ENCODE measurements at places on chromosomes 7 and 10. TPM values are rescaled to one million over a fixed set of nuclear protein-coding genes. Genes with fewer than 3 reads are reported as not detected.

The SORBS1 gene
- 23.2 TPM for total RNA-seq

The ANKRD2 gene
- 0.56 TPM for total RNA-seq

The TMEM178B gene
- total RNA-seq = 4.0 TPM

The CHAT gene
- not detected for total RNA-seq

The CALHM1 gene
- 0.04 TPM for total RNA-seq

- no peak for ATAC-seq
Measured at GRCh38 chr10:114402871-114403540, 1.3 kb downstream of the AFAP1L2 start.

DNA sequence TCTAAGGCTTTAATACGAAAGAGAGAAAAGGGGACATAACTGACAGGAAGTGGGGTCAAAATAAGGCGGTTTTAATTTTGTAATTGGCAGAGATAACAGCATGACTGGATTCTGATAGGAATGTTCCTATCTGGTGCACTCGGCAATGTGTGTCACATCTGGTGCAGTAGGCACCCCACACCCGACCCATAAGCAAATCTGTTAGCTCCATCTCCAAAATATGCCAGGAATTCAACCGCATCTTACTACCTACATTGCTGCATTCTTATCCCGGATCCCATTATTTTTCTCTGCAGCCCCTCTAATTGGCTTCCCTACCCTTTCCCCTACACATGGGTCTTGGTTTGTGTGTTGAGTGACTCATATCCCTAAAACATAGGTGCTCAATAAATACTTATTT is 19.1 kb upstream of the GALNT11 start:
- no peak for ATAC-seq

DNA sequence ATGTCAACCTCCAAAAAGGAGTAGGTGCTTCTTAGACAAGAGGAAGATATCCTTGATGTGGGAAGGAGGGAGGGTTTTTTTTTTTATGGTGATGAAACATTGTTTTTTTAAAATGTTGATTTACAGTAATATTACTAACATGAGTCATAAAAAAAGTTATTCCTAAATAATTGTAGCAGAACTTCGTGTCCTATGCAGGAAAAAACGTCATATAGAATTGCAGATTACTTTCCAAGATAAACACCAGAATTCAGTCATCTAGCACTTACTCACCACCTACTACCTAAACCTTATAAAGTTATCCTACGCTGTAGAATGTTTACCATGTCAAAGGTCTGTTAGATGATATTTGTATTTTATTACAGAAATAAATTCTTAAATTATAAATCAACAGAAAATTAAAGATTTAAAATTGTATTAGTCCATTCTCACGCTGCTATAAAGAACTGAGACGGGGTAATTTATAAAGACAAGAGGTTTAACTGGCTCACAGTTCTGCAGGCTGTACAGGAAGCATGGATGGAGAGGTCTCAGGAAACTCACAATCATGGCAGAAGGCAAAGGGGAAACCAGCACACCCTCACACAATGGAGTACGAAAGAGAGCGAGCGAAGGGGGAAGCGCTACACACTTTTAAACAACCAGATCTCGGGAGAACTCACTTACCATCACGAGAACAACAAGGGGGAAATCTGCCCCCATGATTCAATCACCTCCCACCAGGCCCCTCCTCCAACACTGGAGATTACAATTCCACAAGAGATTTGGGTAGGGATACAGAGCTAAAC is 105.2 kb upstream of the NEBL start:
- ATAC-seq = no peak

GRCh38 chr7:45259966-45260646 is 102.5 kb downstream of the RAMP3 start:
- ATAC-seq = peak; percentile 79
